Stimulated activated CD8-positive, alpha-beta memory T cell treated with anti-CD3 and anti-CD28 coated beads, Interleukin-2, amount 100 ng/mL, for 48 hours (primary cell): ENCODE measurements at places on chromosomes 13 and 19.
A peak's percentile ranks its signal among the peaks of the same experiment; 100 is the strongest.

DNA sequence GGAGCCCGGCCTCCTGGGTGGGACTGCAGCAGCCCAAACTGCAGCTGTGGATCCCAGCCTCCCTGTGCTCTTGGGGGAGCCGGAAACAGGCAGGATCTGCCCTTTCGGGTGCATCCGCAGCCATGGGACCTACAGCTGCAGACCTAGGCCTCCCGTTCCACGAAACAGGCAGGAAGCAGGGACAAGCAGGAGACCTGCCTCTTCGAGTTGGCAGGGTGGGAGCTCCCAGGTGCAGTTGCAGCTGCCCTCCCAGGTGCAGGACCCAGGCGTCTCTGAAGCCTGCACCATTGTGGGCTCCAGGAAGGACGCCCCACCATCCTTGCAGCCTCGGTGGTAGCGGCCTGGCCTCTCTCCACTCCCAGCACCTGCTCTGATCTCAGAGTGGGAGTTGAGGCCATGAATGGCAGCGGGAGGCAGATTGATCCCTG is 189.0 kb upstream of the KLHL1 start:
- DNase-seq, result no peak

- no peak for DNase-seq
Measured at GRCh38 chr13:33556828-33557227, 261.1 kb upstream of the RFC3 start.

DNA sequence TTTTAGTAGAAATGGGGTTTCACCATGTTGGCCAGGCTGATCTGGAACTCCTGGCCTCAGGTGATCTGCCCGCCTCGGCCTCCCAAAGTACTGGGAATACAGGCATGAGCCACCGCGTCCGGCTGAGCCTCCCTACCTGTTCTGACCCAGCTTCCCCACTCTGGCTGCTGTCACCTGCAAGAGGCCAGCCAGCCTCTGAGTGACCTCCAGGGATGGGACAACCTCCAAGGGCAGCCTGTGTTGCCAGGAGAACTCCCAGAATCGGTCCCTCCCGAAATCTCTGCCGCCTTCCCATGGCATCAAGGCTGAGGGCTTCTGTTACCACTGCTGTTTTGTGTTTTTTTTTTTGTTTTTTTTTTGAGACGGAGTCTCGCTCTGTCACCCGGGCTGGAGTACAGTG is 11.3 kb downstream of the CERS4 start:
- no peak for DNase-seq

DNA sequence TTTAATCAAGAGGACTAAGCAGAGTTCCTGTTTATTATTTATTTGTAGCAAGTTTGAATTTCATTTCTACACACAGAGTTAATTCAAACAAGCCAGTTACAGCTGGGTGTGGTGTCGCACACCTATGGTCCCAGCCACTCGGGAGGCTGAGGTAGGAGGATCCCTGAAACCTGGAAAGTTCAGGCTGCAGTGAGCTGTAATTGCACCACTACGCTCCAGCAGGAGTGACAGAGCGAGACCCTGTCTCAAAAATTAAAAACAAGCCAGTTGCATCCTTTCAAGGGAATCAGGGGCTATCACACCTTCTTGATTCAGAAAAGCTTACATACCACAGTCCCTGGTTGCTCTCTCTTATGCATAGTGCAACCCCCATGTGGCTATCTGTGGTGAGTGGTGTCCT is 19.8 kb downstream of the ZNF586 start:
- no peak for DNase-seq

GRCh38 chr13:65677906-65678305 is 1552.2 kb downstream of the PCDH9 start:
- DNase-seq, result no peak

DNA sequence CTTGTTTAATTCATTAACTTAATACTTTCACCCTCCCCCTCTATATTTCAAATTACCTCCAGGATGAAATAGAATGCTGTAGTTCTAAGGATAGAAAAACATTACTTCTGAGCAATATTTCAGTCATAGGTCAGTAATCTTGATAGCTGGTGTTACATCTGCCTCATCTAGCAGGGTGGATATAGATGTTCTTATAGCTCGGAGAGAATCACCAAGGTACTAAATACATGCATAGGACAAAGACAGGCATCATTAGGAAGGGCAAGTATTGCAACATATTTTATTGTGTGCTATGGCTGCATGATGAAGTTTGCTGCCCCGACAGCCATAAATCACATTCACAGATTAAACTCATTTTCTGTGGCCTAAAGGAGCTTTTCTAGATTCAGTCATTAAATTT is 601.0 kb downstream of the FGF9 start:
- no peak for DNase-seq

DNA sequence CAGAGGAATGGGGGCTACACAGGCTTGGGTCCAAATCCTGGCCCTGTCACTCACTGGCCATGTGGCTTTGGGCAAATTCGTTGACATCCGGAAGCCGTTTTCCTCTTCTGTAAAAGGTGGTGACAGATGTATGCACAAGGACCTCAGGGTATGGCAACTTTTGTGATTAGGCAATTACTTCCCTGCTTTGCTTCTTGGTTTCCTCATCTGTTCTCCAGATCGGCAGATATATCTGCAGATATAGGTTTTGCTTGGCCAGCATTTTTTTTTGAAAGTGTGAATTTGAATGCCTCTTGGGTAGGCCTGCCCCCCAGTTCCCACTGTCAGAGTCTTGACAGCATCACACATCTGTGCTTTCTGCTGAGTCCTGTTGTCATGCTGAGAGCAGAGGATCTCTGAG is 17.7 kb downstream of the TMEM272 start:
- no peak for DNase-seq

DNA sequence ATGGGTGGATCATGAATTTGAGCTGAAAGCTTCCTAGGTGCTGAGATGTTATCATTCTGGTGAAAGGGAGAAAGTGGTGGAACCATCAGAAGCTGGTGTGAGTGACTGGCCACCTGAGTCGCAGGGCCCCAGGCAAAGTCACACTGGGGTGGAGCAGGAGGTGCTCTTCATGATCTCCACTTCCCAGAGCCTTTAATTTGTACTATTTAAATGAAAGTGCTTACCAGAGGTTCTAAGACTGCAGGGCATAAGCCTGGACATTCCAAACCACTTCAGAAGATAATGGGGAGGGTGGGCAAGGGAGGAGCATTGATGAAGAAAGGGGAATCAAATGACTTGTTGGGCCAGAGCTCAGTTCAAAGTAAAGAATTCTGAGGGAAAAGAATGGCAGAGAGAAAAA is 156.1 kb downstream of the RGCC start:
- no peak for DNase-seq

GRCh38 chr19:50796634-50797428 is 6.6 kb downstream of the ACP4 start:
- no peak for DNase-seq

DNA sequence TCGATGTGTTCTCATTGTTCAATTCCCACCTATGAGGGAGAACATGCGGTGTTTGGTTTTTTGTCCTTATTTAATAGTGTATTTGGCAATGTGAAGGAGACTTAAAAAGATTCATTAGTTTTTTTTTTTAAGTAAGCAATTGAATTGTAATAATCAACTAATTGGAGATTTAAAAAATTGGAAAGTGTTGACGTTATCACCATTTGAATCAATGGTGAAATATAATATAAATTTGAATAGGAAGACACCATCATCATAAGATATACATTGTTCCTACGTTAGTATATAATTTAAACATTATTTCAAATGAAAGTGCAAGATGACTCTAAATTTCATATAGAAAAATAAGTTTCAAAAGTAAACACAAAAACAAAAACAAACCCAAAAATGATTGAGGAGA is 2858.1 kb upstream of the PCDH20 start:
- no peak for DNase-seq

DNA sequence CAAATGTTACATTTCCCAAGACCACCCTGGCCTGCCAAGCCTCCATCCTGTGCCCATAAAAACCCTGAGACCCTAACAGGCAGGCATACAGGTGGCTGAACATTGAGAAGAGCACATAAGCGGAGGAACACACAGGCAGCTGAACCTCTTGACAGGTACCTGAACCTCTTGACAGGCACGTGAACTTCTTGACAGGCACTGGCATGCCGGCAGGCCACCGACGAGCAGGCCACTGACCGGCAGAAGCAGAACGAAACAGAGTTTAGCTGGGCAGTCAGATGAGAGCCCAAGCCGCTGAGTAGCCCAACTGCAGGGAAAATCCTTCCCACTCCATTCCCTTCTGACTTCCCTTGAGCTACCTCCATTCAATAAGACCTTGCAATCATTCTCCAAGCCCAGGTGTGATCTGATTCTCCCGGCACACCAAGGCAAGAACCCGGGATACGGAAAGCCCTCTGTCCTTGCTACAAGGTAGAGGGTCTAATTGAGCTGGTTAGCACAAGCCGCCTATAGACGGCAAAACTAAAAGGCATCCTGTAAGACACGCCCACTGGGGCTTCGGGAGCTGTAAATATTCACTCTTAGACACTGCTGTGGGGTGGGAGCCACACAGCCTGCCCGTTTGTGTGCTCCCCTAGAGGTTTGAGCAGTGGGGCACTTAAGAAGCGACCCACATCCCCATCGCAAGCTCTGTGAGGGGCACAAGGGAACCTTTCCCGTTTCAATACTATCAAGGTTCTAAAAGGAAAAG is 2613.9 kb upstream of the PCDH20 start:
- no peak for DNase-seq

DNA sequence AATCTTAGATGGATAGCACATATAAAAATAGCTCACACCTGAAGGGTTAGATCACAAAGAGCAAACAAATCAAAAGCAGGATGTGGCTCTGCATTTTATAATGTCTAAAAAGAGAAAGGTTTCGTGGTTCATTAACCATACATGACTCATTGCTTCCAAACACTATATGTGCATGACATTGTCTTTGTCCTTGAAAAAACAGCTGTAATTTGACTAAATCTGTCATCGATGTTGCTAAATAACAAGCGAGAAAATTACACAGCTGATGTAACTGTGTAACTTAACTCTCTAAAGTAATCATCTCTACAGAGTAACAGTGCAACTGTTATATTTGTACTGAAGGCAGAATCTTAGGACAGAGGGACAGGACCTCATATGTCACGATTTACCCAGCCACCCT is 383.1 kb upstream of the GPC6 start:
- DNase-seq, result no peak

DNA sequence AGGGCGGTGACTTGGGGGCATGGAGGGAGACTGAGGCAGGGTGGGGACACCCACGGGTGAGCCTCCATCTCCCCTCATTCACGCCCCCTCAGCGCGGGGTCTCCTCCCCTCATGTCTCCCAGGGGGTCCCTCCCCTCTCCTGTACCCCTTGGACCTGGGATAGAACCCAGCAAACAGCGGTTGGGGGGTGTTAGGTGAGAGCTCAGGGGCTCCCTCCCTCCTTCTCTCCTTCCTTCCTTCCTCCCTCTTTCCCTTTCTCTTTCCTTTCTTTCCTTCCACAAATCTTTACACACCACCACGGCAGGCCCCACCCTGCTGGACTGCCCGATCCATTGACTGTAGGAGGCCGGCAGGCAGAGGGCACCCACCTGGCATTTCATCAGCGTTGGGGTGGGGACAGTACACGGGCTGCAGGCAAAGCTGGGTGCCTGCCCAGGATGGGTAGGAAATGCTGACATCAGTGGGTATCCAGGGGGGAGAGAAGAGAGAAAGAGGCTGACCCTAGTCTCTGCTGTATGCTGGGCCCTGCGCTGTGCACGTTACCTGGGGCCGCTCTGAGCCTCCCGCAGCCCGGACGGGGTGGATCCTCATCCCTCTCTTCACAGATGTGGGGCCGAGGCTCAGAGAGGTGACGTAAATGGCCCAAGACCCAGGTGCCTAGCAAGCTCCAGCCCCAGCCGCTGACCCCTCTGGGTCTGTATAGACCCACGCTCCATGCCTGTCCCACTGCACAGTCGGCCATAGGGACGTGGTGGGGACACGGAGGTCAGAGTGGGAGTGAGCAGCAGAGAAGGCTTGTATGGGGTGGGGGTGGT is 3.5 kb downstream of the SSC5D start:
- no peak for DNase-seq

GRCh38 chr19:49987159-49987698 is 26.3 kb upstream of the SIGLEC11 start:
- DNase-seq, result peak; percentile 67

DNA sequence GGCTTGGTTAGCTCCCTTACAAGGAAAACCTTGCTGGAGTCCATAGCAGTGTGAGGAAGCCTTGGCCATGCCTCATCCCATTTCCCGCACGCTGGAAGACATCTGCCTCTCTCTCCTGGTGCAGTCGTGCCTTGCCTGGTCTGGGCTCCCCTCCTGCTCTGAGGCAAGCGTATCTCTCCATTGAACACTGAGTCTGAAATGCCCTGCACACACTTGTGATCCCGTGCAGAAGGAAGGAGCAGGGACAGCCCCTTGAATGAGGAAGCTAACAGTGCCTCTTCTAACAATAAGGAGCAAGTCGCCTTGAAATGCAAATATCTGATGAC is 407 bp upstream of the ZNF440 start:
- DNase-seq, result no peak

DNA sequence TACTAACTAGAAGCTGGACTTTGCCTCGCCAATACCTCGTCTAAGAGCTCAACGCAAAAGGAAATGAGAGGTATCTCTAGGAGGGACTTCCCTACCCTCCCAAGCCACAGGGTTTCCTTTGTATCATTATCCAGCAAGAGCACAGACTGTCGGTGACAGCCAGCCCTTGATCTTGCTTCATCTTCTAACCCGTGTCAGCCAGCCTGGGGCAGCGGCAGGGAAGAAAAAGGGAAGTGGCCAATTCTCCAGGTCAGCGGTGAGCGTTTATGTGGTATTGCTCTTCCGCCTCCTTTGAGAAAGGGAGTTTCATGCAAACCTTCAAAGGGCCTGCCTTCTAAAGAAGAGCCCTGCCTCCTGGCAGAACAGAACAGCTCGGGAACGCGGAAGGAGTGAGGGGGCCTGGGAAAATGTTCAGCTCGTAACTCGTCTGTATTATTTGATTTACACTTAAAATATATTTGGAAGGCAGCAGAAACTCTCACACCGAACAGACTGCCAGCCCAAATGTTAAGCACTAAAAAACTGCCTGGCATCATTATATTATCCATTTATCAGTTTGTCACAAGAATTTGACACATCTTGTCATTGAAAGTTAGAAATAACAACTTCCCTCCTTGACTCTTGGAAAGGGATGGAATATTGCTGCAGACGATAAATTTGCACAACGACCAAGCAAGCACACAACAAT is 41.8 kb downstream of the EFNB2 start:
- no peak for DNase-seq

DNA sequence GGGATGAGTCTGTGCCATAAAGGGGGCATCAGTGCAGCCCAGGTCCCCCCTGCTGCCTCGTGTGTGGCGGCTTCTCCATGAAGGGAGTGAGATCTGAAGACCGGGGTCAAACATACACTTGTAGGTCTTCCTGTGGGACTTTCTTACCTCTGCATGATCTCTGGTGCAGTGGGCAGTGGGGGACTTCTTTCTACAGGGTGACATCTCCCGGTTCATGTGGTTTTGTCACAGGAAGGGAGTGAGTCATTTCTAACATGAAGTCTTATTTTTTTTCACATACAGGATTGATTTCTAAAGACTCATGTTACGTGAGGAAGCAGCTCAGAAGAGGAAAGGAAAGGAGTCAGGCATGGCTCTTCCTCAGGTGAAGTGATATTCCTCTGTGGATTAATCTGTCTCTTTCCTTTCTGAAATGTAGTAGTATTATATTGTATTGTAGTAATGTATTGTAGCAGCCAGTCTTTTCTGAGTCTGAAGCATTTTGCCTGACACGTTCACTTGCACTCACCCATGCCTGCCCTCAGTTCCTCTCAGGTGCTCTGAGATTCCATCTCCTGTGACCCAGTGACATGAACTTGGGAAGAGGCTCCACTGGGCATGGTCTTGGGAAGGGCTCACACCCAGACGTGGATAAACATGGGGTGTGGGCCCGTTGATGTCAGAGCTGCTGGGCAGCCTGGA is 15.7 kb downstream of the ZNF808 start:
- DNase-seq, result no peak
